M059J (cell line): ENCODE measurements at places on chromosomes 1 and 21. TPM values are rescaled to one million over a fixed set of nuclear protein-coding genes. Genes with fewer than 3 reads are reported as not detected.

Gene CACNA1S
- total RNA-seq = not detected in 2 replicates

Gene C1orf185
- total RNA-seq = not detected in 2 replicates

Gene USH2A
- not detected in 2 replicates for total RNA-seq

Gene SLC30A10
- total RNA-seq = not detected in 2 replicates

Gene ACTN2
- 0.02 TPM in 1 of 2 replicates, not detected in the other for total RNA-seq

Gene DNAJC11
- total RNA-seq = 40.3 and 46.1 TPM in 2 replicates

Gene PGLYRP3
- not detected in 2 replicates for total RNA-seq

Gene HES5
- 1.6 TPM in 1 of 2 replicates, not detected in the other for total RNA-seq

Gene S100A6
- total RNA-seq = 526 and 547 TPM in 2 replicates

Gene PTPN22
- 1.7 and 1.9 TPM in 2 replicates for total RNA-seq

Gene SPRR2G
- not detected in 2 replicates for total RNA-seq

Gene C1orf116
- not detected in 2 replicates for total RNA-seq

Gene C1QB
- not detected in 2 replicates for total RNA-seq

Gene MTR
- 11.5 and 15.0 TPM in 2 replicates for total RNA-seq

Gene ATPAF1
- 68.4 and 94.2 TPM in 2 replicates for total RNA-seq

Gene GLIS1
- total RNA-seq = 2.3 and 3.0 TPM in 2 replicates

Gene WDR64
- not detected in 2 replicates for total RNA-seq

Gene SCAF4
- 6.1 and 8.4 TPM in 2 replicates for total RNA-seq

Gene PLK3
- 8.0 and 9.5 TPM in 2 replicates for total RNA-seq

Gene KIAA0040
- 4.4 and 4.6 TPM in 2 replicates for total RNA-seq

Gene ST6GALNAC5
- total RNA-seq = 1.4 and 2.0 TPM in 2 replicates

Gene DEPDC1
- 58.4 and 62.6 TPM in 2 replicates for total RNA-seq

Gene FYB2
- not detected in 2 replicates for total RNA-seq

Gene VSIG8
- total RNA-seq = not detected in 2 replicates

Gene LCE1A
- total RNA-seq = not detected in 2 replicates

Gene CSF3R
- total RNA-seq = not detected in 2 replicates

Gene ZNF683
- not detected in 2 replicates for total RNA-seq

Gene LCE2A
- total RNA-seq = not detected in 2 replicates

Gene GJA5
- total RNA-seq = 1.3 and 2.6 TPM in 2 replicates

Gene KMO
- total RNA-seq = 0.27 TPM in 1 of 2 replicates, not detected in the other

Gene EPS8L3
- total RNA-seq = not detected in 2 replicates

Gene RPE65
- not detected in 2 replicates for total RNA-seq

Gene ATAD3C
- total RNA-seq = not detected in 2 replicates

Gene WRAP73
- total RNA-seq = 17.3 and 18.8 TPM in 2 replicates

Gene AMY2A
- not detected in 2 replicates for total RNA-seq

Gene SPRR3
- total RNA-seq = not detected in 2 replicates

Gene APH1A
- 153 and 163 TPM in 2 replicates for total RNA-seq

Gene ADGRL4
- not detected in 2 replicates for total RNA-seq

Gene ZBTB40
- total RNA-seq = 4.1 and 11.8 TPM in 2 replicates

Gene CD1B
- not detected in 2 replicates for total RNA-seq

Gene ZNF593OS
- not detected in 2 replicates for total RNA-seq

Gene ANGPTL3
- total RNA-seq = not detected in 2 replicates

Gene RGS16
- total RNA-seq = not detected in 2 replicates

Gene ADORA1
- 1.6 and 5.6 TPM in 2 replicates for total RNA-seq

Gene IL10
- not detected in 2 replicates for total RNA-seq

Gene AUNIP
- 7.1 and 9.1 TPM in 2 replicates for total RNA-seq

Gene HCN3
- total RNA-seq = 0.66 and 1.7 TPM in 2 replicates

Gene CCDC17
- 0.10 TPM in 2 replicates for total RNA-seq

Gene HDAC1
- 158 and 171 TPM in 2 replicates for total RNA-seq

Gene CNKSR1
- total RNA-seq = 0.49 TPM in 1 of 2 replicates, not detected in the other

Gene ZFYVE9
- total RNA-seq = 9.2 and 13.5 TPM in 2 replicates

Gene APCS
- total RNA-seq = not detected in 2 replicates

Gene BPNT1
- 27.5 and 29.5 TPM in 2 replicates for total RNA-seq

Gene ASCL5
- total RNA-seq = not detected in 2 replicates

Gene DHCR24
- 184 and 227 TPM in 2 replicates for total RNA-seq

Gene LRRC53
- not detected in 2 replicates for total RNA-seq

Gene INTS3
- total RNA-seq = 21.4 and 37.0 TPM in 2 replicates

Gene TEX50
- not detected in 2 replicates for total RNA-seq
